Fibroblast of skin of right quadriceps (primary cell): ENCODE measurements at places on chromosomes 11 and 22.

GRCh38 chr11:16009021-16009420 is 347.3 kb downstream of the SOX6 start:
- DNase-seq = no peak

GRCh38 chr11:79374727-79375126 is 66.1 kb downstream of the TENM4 start:
- DNase-seq = no peak

GRCh38 chr22:42651134-42651533 is 1.9 kb upstream of the CYB5R3 start:
- peak; percentile 20 for DNase-seq

DNA sequence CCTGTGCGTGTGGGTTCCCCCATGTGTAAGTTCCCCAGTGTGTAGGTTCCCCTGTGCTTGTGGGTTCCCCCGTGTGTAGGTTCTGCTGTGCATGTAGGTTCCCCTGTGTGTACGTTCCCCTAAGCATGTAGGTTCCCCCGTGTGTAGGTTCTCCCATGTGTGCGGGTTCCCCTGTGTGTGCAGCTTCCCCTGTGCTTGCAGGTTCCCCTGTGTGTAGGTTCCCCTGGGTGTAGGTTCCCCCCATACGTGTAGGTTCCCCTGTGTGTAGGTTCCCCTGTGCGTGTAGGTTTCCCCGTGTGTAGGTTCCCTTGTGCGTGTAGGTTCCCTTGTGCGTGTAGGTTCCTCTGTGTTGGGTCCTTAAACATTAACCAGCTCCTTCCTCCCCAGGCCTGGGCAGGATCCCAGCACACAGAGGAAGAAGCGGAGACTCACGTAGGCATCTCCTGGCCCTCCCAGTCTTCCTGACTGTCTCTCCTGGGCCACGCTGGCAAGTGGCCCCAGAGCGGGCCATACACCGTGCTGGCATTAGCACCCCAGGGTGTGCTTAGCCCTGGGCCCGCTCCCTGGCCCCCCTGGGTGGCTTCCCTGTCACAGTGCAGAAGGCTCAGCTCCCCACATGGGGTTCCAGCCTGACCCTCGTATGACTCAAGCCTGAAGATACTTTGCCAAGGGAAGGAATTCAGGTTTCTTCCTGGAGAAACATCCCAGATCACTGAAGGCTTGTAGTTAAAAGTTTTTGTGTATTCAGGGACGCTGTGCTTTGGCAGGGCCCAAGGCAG is 2.8 kb upstream of the GRAMD4 start:
- DNase-seq = peak; percentile 13

DNA sequence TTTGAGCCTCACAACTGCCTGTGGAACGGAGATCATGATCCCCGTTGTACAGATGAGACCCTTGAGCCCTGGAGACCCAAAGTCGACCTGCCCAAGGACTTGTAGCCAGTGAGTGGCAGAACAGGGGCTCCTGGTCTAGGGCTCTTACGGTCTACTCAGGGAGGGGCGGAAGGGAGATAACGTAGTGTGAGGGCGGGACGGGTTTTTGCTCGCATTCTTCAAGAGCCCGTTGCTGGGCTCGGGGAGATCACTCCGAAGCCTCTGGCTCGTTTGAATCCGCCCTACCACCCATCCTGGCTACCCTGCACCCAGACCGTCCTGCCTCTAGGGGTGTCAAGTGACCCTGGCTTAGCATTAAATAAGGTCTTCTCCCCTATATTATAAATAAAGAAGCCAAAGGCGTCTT is 639 bp downstream of the CRY2 start:
- DNase-seq = peak; percentile 55

- no peak for DNase-seq
Measured at GRCh38 chr11:58134151-58134550, 8.8 kb upstream of the OR9I1 start.

DNA sequence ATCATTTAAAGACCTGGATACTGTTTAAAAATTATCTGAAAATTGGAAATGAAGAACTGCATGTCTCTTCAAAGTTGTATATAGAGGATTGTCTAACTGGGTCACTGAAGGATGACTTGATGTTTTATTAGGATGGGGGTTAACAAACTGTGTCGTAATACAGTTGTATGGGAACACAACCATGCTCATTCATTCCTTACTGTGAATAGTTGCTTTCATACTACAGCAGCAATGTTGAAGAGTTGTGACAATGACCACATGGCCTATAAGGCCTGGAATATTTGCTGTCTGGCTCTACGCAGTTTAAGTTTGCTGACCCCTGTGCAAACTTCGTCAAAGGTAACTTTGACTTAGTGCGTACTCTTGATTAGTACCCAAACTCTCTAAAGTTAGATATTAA is 38.4 kb downstream of the FDX1 start:
- no peak for DNase-seq

DNA sequence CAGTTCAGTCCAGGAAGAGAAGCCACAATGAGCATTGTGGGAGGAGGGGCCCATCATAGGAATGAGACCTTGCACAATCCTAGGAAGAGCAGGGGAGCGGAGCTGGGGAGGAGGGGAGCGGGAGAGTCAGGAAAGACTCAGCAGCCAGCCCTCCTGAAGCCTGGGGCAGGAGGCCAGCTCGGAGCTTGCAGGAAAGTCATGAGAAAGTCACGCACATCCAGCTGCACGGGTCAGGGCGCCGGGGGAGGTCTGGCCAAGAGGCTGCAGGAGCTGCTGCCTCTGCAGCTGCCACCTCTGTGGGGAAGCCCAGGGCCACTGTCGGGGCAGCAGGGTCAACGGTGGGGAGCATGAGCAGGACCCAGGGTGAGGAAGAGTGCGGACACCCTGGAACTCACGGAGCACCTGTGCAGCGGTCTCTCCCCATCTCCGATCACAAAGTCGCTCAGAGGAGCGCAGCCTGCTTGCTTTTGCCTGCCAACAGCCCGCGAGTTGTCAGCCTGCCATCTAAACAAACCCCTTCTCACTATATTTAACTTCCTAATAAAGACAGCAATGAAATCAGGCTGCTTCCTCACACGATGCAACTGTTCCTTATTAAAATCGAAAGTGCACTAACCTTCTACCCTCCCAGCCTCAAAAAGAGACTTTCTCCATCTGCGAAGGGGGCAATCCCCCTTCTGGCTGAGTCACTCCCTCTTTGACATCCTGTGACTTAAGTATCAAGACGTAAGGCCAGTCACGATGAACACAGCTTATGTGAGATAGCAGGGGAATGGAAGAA is 52.9 kb upstream of the RTL6 start:
- DNase-seq = peak; percentile 93

DNA sequence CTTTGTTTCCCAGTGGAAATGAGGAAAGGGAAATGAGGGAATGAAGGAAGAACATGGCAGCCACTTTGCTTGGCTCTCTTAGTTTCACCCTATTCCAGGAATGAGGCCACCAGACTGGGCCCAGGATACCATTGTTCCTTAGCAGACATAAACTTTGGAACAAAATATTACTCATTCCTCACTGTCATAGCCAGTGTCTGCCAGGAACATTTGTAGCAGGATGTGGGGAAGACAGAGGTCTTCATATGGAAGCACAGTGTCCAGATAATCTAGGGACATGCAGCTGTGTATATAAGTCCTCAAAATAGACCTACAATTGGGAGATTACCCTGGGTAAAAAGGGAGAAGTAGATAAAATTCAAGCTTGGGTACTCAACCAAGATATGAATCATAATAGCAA is 15.2 kb upstream of the FUT4 start:
- DNase-seq = no peak

DNA sequence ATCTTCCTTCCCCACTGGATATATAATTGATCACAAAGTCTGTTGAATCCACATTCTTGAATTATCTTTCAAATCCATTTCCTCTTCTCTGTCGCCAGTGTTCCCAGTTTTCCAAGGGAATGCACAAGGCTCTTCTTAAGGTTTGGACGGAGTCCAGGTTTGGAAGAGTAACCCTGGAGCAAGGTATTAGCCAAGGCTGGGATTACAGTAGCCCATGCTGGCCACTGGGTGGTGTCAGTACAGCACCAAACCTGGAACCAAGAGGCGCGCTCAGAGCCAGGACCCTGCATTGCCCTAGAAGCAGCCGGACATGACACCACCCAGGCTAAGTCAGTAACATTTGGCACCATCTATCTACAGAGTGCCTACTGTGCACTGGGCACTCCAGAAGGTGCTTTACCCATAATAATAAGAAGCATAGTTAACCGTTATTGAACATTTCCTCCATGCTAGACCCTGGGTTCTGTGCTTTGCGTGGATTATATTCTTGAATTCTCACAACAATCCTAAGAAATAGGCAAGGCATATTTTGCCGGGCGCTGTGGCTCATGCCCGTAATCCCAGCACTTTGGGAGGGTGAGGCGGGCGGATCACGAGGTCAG is 48.0 kb upstream of the CLPB start:
- DNase-seq = peak; percentile 76

- DNase-seq = peak; percentile 53
Measured at GRCh38 chr22:45101515-45102227, 62.1 kb upstream of the NUP50 start.

- peak; percentile 49 for DNase-seq
Measured at GRCh38 chr11:3959903-3960265, 104.4 kb downstream of the STIM1 start.

DNA sequence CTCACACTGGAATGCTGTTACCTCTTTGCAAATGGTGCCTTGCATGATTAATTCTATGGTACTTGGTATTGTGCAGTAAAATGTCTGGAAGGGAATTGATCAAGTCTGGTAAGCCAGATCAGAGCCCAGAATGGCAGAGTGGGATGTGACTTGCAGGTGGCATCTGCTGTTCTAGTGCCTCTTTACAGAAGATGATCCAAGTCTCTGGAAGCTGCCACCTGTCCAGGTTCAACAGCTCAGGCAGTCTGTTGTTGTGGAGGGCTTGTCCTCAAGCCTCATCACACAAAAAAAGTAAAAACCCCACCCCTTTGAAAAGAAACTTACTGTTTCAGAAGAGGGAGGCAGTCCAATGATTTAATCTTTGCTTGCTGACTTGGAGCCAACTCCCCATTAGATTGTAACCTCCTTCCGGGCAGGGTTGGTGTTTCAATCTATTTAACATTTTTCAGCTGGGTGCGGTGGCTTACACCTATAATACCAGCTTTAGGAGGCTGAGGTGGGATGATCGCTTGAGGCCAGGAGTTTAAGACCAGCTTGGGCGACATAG is 17.1 kb downstream of the ZNRF3 start:
- no peak for DNase-seq

DNA sequence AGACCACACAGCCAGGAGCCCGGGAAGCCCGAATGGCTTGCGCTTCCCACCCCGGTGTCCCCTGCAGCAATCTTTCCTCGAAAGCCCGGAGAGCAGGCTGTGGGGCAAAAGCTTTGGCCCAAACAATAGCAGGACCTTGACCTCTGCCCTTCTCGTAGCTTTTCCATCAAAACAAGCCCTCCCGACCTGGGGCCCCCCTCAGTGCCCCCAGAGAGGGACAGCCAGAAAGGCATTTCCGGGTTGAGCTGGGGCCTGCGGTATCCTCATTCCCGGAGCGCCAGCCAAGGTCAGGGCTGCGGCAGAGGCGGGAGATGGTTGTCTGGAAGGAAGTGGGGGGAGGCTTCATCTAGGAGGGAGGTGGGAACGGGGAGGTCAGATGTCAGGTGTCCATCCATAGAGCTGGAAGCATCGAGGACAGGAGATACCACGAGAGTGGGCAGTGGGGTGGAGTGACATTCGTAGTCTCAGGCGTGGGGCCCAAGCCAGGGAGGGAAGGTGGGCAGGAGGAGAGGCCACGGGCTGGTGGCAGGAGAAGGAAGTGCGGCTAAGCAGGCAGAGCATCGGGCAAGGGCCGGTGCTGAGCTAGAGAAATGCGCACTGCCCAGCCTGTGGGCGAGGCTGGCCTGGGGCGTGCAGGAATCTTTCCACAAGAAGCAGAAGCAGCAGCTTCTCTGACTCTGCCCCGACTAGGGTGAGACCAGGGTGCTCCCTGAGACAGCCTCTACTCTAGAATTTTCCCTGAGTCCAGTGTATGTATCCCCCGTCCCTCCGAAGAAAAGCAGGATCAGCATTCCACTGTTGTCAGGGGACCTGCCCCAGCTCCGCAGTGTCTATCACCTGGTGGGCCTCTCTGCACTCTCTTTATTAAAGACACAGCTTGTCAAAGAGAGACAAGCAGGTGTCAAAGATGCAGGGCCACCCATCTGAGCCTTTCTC is 14.3 kb downstream of the PDGFB start:
- DNase-seq = no peak

- no peak for DNase-seq
Measured at GRCh38 chr11:78694152-78694551, 119.5 kb upstream of the NARS2 start.

GRCh38 chr11:120413480-120413879 is 77.3 kb downstream of the ARHGEF12 start:
- peak; percentile 88 for DNase-seq

DNA sequence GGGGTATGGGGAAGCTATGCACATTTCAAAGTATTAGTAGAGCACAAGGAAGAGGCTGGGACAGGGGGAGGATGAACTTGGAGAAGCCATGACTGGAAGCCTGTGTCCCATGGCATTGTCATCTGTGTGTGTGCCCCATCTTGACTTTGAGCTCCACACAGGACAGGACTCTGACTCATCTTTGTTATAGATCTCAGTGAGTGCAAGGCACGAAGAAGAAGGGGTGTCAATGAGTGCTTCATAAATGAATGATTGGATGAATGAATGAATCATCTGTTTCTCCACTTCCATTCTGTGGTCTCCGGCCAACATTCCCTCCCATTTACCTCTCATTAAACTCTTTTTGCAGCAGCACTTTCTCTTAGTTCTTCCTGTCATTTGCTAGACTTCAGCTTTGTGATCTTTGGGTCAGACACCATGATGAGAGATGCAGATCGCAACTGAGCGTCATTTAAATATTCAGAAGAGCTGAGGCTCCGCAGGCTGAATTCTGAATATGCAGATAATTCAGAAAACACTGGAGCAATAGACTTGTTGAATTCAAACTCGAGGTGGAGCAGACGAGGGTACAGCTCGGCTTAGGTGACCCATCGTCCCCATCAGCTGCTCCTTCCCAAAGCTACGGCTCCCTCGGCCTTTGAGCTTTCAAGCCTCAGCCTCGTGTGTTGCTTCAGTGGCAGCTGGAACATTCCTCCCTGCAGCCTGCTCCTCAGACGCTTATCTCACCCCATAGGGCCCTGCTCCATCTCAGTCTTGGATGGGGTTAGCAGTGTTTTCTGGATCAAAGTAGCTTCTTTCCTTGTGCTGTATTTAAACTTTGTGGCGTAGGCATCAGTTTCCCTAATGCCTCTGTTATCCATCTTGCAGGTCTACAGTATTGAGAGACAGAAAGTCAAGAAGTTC is 30.8 kb downstream of the APOL3 start:
- peak; percentile 18 for DNase-seq

GRCh38 chr22:48717076-48717810 is 1110.4 kb downstream of the BRD1 start:
- DNase-seq = no peak

- no peak for DNase-seq
Measured at GRCh38 chr11:32396331-32396730, 39.0 kb downstream of the WT1 start.
